Adipocyte (in vitro differentiated cells): ENCODE measurements at places on chromosomes 2 and 18.

- DNase-seq: no peak
These were observed 37.0 kb upstream of the FOSL2 start for GRCh38 chr2:28355521-28356094.

GRCh38 chr18:46293742-46294181, 189.6 kb downstream of the HAUS1 start:
- peak; percentile 4 for DNase-seq

GRCh38 chr2:206982360-206982955, 43.1 kb downstream of the CPO start:
- DNase-seq: no peak

- DNase-seq: no peak
These were observed 118.3 kb upstream of the KLHL14 start for GRCh38 chr18:32891130-32891529.

- DNase-seq: no peak
These were observed 77.0 kb downstream of the EDAR start for GRCh38 chr2:108911807-108912628.

DNA sequence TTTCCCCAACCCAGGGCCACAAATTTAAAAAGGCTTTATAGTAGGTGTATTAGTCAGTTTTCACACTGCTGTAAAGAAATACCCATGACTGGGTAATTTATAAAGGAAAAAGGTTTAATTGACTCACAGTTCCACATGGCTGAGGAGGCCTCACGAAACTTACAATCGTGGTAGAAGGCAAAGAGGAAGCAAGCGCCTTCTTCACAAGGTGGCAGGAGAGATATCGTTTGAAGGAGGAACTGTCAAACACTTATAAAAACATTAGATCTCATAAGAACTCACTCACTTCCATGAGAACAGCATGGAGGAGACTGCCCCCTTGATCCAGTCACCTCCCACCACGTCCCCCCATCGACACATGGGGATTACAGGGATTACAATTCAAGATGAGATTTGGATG, 70.4 kb downstream of the FECH start:
- DNase-seq: no peak

DNA sequence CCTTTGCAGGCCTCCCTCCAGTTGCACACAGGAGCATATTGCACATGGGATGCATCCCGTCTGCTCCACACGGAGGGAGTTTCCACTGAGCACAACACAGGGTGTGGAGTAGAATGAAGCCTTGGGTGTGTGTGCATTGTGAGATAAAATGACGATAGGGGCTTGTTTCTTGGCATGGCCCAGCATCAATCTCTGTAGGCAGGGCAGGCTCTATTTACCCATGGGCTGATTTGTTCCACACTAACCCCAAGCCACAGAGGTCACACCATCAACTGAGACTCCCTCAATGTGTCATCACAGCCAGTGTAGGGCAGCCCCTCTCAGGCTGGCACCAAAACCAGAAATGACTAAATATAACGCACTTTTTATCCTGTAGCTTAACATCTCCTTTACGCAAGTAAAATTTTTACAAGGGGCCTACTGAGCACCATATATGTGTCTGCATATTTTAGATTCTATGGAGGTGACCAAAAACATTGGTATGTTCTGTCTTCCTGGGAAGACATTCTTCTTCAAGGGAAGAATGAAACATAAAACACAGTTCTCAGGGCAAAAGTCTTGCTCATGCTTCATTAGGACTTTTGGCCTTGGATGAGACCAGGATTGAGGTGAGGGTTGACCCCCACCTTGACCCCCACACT, 2.7 kb upstream of the GKN1 start:
- peak; percentile 89 for DNase-seq

DNA sequence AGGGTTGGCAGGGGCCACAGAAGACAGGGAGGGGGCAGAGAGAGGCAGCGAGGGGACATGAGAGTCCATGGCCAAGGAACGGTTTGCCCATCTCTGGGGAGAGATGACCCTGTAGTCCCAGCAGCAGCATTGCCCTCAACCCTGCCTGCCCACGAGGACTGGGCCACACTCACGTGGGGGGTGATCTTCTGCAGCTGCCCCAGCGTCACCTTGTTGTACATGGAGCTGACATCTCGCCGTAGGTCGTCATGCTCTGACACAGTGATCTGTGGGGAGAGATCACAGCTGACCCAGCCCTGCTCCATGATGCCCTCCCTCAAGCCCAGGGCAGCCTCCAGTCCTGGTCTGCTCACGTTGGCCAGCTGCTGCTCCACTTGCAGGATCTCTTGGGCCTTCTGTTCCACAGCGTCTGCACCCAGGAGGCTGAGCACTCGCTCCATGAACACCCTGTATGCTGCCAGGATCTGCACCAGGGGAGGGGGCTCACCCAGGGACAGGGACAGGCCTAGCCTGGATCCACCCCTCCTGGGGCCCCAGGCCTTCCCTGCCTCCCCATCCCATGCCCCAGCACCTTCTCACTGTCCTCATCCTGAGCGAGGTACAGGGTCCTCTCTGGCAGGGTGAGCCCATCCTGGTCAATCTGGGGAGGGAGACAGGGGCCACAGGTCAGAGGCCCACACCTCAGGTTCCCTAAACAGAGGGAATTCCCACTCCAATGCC, 2.8 kb downstream of the ECEL1 start:
- no peak for DNase-seq

DNA sequence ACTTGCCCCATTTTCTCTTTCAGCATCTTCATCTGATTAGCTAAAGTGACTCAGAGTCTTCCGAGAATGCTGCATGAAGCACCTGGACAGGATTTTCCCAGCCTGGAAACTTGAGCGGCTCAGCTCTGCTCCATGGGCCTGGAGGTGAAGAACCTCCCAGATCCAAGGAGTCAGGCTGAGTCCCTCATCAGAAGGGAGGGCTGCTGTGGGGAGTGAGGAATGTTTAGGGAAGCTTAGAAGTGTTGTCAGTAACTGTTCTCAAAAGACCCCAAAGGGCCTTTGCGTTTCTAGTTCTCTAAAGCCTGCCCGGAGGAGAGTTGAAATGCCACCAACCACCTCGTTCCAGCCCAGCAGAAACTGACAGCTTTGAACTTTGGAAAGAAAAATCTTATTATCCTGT, 157.1 kb downstream of the CLIP4 start:
- no peak for DNase-seq

- no peak for DNase-seq
These were observed 131.5 kb downstream of the ATP9B start for GRCh38 chr18:79200546-79201268.

DNA sequence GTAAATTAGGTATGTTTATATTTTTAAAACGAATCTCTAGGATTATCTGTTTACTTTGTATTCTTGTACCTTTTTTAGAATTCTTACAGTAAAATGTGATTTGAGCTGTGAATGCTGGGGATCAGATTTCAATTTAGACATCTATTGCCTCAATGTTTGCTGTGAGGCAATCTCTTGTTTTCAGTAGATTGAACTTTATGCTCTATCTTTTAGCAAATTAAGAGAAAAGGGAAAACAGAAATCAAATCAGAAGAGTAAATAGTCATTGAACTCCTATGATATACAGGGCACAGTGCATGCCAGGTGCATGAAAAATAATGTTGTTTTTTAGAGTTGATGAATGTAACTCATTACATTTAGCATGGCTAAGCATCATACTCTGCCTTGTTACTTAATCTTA, 39.5 kb downstream of the ZC3H6 start:
- peak; percentile 70 for DNase-seq

DNA sequence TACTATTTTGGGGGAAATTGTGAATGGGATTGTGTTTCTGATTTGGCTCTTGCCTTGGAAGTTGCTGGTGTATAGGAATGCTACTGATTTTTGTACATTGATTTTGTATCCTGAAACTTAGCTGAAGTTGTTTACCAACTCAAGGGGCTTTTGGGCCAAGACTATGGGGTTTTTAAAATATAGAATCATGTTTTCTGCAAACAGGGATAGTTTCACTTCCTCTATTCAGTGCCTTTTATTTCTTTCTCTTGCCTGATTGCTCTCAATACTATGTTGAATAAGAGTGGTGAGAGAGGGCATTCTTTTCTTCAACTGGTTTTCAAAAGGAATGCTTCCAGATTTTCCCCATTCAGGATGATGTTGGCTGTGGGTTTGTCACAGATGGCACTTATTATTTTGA, 1383.8 kb upstream of the ACVR2A start:
- no peak for DNase-seq

- DNase-seq: peak; percentile 92
These were observed 42.5 kb downstream of the CPO start for GRCh38 chr2:206981739-206982340.

- DNase-seq: no peak
These were observed 16.5 kb upstream of the SLC20A1 start for GRCh38 chr2:112629224-112629623.

GRCh38 chr2:47810850-47811249, 27.9 kb downstream of the MSH6 start:
- DNase-seq: peak; percentile 3

DNA sequence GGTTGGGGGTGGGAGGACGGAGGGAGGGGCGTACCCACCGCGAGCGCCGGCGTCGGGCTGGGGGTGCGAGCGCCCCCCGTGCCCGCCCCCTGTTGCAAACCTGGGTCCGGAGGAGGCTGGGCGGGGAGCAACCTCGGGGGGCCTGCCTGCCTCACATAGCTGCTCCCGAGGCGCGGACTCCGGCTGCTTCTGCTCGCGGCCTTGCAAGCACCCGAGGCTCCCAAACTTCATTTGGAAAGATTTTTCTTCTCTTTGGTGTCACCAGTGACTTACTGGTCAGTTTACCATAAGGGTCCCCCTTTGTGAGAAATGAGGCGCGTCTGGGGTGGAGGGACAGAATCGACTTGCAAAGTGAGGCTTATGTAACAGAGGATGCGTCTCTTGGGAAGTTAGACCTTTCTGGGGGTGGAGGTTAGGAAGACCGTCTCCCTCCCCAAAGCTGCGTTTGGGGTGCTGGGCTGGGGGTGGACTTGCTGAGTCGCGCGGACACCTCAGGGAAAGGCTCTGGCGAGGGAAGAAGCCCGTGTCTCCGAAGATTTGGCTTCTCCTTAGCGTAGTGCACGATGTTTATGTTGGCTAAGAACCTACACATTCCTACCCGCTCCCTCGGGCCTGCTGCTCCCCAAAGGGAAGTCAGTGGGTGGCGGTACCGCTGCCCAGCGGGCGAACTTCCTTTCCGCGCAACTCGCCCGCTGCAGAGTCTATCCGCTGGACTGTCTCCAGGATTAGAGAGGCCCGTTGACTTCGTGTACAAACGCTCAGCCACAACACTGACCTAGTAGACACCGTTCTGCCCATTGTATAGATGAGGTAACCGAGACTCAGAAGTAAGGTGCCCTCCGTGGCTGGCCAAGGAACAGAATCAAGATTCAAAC, 559 bp downstream of the TMEM37 start:
- DNase-seq: peak; percentile 5

GRCh38 chr2:133393895-133394294, 174.4 kb downstream of the NCKAP5 start:
- DNase-seq: no peak

- no peak for DNase-seq
These were observed 9.8 kb downstream of the SCN9A start for GRCh38 chr2:166365803-166366420.

- peak; percentile 1 for DNase-seq
These were observed 616.6 kb upstream of the FSHR start for GRCh38 chr2:49770919-49771318.

- DNase-seq: no peak
These were observed 80.7 kb upstream of the MEX3C start for GRCh38 chr18:51278045-51278649.

DNA sequence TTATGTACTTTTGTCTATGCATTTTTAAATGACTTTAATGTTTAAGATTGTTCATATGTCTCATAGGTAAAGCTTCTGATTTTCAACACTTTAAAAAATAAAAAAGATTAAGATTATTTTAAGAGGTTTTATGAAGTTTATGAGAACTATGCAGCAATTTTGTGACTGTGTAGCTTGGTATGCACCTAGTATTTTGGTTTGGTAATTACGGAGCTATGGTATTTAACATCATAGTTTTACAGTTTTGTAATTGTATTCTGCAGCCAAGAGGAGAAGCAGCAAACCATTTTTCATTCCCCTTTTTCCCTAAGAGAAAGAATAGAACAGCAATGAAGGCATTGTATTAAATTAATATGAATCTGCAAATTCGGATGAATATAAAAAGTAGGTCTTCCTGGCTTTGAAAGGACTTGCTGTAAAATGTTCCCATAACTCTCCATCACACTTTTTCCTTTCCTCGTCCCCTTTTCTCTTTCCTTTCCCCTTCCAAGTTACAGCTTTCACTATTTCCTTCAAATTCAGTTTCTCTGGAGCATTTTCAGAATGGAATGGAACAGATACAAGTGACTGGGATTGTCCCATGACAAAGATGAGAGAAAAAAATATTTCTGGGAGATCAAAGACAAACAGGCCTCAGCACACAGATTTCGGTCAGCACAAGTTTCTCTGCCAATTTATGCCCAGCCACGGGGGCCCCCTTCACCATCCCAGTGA, 26.1 kb upstream of the PIEZO2 start:
- peak; percentile 81 for DNase-seq

- DNase-seq: no peak
These were observed 362.6 kb upstream of the SPRED2 start for GRCh38 chr2:65794994-65795393.

GRCh38 chr18:8776013-8776943, 70.9 kb downstream of the MTCL1 start:
- no peak for DNase-seq
